Activated gamma-delta T cell treated with Interleukin-2 at 50 U/mL for 16 hours (primary cell): ENCODE measurements at places on chromosomes 3 and 15.

GRCh38 chr15:62770111-62770660 is 272.4 kb upstream of the TPM1 start:
- DNase-seq, result no peak

GRCh38 chr3:37903734-37904133 is 42.1 kb downstream of the CTDSPL start:
- DNase-seq, result no peak

DNA sequence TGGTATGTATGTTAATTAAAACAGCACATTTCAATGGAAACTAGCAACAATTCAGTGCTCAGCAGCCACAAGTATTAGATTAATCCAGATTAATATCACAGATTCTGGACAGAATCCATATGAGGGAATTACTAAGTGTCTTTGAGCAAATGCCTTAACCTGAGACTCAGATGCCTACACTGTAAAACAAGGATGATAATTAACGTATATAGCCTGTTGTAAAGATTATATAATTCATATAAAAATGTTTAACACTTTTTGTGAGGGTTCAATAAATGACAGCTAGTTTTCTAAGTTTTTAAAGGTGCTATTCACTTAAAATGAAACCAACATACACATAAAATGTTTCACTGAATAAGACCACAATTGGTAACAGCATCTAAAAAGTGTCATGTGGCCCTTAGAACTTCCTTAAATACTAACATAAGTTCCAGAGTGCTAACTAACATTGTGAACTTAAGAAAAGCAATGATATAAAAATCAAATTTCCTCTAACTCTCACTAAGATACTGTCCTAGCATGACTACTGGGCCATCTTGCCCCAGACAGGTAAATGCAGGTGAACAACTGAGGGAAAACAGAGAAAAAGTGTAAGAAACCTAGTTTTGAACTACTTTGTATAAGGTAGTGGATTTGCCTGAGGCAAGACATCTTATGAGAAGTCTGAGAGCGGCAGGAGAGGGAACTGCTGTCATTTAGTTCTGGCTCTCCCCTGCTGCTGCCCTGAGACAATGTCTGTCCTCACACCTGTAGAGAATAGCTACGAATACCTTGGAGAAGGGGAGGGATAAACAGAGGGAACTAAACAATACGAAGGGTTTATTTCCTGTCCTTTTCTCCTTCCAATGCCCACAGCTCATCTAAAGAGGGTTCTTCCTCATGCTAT is 151.3 kb downstream of the ADAM10 start:
- no peak for DNase-seq

DNA sequence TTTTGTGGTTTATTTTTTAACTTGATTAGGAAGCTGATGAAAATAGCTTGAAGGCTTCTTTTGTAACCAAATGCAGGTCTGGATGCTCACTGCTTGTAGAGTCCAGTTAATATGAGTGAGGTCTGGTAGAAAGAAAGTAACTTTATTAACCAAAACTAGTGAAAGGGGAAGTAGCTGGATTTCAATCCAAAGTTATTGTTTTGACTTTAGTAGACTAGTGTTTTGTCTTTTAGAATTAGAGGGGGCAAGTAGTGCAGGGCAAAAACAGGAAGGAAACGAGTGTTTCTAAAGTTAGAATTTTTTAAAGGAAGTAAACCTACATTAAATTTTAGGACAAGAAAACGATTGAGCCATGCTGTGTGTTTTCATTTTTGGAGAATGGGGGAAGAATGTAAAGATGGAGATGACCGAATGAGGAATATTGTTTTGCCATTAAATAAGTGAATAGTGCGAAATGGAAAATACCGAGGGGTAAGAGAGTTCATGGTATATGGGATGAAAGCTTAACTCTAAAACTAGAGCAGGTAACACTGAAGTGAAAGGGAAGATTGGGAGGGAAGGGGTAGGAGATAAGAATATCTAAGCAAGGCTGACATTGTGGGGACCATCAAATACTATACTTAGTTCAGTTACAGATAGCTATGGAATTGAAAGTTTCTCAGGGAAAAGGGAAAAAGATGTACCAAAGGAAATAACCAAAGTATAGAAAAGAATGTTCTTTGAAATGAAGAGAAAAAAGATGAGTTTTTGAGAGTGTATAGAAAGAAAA is 40.0 kb downstream of the USP3 start:
- DNase-seq, result no peak

DNA sequence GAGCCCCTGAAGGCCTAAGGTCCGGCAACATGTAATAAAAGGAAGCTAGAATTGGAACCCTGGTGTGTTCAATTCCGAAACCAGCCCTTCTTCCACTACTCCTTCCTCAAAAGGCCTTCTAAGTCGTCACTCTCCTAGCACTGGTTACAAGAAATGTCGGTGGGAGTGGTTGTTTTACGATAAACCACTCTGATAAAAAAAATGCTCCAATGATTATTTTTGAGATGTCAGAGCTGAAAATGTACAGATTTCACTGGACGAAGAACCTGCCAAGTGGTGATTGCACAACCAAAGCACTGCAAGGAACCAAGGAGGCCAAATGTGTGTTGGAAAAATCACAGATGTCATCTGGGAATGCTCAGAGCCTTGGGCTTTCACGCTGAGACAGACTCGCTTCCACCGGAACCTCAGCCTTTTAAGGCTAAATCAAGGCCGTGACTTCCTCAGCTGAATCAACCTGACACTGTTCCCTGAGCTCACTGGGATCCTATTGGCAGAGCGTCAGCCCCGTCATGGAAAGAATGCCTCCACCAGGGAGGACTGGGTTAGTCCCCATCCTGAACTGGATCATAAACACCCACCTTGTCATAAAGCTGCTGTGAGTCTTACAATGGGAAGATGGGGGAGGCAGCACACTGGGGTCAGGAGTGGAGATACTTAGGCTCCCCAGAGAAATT is 108.1 kb upstream of the THBS1 start:
- no peak for DNase-seq

DNA sequence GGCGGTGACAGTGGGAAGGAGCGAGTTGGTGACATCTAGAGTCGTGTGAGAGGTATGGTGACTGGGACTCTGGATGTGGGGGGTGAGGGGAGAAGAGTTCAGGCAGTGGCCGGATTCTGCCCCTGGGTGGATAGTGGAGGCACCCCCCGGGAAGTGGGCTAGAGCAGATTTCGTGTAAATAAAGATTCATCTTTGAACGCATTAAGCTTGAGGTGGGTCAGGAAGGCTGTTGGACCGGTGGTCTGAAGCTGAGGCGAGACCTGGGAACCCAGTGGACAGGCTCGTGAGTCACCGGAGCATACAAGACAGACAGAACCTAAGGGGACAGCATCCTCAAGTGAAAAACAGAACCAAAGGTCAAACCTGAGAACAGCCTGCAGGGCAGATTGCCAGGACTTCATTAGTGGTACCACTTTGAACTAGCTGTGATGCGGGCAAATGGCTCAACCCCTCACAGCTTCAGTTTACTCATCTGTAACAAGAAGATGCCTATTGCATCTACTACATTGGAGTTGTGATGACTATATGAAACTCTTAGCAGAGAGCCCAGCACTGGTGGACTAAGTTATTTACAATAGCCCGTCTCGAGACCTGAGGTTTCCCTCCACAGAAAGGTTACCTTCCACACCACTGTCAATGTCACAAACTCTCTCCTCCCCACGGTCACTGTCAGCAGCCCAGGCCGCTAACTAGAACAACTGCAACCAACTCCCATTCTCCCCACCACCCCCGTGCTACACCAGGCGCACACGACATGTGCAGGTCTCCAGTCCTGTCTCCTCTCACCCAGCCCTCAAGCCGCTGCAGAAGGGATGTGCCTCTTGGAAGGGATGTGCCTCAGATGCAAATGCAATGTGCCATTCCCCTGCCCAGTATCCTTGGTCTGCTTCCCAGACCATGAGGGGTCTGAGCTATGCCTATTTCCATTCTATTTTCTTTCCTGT is 901 bp upstream of the CLN6 start:
- DNase-seq, result no peak

- DNase-seq, result no peak
Measured at GRCh38 chr3:140163159-140163763, 228.3 kb downstream of the CLSTN2 start.

DNA sequence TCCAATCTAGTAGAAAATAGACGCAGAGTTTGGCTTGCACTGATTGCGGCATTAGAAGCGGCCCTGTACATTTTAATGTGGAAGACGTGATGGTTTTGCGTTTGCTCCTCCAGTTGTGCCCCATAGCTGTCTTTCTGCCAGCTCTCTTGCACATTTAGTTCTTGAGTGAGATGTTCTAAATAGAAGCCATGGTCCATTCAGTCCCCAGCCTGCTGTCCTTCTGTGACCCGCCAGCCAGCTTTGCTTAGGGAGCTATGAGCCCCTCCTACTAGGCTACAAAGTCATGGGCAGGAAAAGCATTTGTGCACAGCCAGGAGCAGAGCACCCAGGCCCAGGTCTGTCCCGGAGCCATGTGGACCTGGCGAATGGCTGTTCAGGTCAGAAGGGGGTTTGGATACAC is 50.3 kb downstream of the APBA2 start:
- DNase-seq, result no peak

DNA sequence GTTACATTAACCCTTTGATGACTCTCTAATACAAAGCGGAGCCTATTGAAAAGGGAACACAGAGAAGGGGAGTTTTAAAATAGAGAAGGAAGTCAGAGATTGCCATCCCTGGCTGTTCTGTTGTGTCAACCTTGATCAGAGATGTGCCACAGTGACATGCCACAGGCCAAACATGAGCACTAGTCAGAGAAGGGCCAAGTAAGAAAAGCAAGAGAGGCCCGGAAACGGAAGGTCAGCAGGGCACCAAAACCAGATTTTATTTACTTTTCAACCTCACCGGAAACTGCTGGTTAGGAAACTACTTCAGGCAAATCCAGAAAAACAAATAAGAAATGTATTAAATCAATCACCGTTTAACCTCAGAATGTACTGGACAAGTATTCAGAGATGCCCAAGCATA is 171.8 kb downstream of the ALCAM start:
- DNase-seq, result no peak

- DNase-seq, result no peak
Measured at GRCh38 chr3:108228286-108228685, 6.1 kb upstream of the IFT57 start.

- no peak for DNase-seq
Measured at GRCh38 chr15:101464999-101465669, 24.4 kb downstream of the PCSK6 start.

DNA sequence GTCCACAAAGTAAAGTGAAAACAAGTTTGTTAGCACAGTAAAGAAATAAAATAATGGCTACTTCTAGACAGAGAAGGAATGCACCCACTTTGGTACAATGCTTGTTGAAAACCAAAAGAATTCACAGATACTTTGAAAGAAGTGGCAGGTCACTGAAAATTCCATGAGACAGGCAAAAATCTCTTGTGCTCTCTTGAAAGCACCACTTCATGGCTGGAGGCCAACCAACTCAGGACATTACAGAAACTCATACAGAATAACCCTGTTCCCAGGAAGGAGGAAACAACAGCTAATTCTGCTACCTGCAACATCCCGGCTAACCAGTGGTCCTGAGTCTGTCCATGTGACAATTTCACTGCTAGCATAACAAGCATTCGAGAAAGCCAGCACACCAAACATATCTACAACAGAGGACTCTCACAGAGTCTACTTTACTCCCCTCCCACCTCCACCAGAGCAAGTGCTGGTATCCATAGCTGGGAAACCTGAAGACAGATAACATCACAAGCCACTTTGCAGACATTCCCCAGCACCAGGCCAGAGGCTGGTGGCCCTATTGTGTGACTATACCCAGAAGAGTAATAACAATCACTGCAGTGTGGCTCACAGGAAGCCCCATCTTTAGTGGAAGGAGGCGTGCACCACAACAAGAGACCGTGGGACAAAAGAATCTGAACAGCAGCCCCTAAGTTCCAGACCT is 255.3 kb upstream of the SLITRK3 start:
- DNase-seq, result no peak

DNA sequence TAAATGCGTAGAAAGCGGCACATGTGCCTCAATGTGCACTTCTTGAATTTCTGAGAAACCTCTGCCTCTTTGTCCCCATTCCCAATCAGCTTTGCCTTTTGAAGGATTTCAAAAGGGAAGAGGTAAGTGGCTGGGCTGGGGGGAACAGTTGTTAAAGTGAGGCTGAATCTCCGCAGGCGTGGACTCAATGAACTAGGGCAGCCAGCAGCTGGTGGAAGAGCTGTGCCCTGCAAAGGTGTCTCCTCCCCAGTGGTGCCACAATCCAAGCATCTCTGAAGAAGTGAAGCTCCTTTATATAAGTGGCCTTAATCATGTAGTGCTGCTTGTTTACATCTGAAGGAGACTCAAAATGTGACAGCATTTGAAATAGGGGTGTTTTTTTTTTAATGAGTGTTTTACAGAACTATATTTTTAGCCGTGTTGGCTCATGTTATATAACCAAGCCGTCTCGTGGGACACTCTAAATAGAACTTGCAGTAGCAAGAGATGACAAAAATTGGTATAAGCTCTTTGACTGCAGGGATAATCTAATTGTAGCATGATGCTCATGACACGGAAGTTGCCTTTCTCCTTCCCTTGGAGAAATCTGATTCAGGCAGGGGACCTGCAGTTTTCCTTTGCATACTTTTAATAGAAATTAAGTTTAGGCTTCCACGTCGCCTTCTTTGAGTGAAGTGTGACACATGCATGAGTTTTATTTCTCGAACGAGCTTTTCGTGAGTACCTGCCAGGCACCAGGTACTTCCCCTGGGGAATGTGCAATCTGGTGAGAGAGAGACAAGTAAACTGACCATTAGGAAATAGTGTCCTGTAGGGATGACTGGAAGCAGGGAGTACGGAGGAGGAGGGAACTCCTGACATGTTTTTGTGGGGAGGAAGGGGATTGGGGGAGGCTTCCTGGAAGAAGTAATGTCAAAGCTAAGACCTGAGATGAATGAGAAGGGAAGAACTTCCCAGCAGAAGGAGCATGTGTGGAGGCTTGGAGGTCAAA is 179.7 kb upstream of the BHLHE40 start:
- no peak for DNase-seq

DNA sequence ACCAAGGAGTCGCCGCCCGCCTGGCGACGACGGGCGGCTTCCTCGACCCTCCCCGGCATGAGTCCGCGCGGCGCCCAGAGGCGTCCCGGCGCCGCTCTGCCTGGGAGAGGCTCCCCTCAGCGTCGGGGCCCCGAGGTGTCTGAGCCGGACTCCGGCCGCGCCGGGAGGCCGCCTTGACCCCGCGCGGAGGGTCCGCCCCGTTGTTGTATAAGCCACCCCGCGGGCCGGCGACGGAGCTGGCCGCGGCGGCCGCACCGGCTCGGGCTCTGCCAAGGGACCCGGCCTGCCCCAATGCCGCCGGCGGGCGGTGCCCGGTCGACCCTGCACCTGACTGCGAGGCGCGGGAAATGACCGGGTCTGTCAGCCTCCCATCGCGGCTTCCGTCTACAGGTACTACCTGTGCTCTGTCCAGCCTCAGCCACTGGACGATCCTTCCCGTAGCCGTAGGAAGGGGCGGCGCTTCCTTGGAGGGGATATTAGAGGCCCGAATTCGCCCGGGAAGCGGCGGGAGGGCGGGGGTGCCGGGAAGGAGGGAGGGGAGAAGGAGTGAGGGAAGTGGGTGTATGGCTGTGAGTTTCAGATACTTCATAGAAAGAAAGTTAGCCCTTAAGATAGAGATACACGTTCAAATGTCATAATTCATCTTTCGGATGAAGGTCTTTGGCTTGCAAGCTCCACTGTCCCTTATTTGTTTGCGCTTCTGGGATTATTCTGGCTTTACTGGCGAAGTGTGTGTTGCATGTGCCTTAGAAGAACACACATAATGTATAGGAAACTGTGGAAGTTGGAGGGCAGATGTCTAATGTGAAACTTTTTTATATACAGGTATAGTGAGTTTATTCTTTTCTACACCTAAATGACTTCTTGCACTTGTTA is 620 bp downstream of the ABHD5 start:
- DNase-seq, result peak; percentile 28

- no peak for DNase-seq
Measured at GRCh38 chr3:45921158-45922038, 21.9 kb upstream of the CXCR6 start.
